ENCODE measurements at places on chromosomes 6 and 20.
A peak's percentile ranks its signal among the peaks of the same experiment; 100 is the strongest.

DNA sequence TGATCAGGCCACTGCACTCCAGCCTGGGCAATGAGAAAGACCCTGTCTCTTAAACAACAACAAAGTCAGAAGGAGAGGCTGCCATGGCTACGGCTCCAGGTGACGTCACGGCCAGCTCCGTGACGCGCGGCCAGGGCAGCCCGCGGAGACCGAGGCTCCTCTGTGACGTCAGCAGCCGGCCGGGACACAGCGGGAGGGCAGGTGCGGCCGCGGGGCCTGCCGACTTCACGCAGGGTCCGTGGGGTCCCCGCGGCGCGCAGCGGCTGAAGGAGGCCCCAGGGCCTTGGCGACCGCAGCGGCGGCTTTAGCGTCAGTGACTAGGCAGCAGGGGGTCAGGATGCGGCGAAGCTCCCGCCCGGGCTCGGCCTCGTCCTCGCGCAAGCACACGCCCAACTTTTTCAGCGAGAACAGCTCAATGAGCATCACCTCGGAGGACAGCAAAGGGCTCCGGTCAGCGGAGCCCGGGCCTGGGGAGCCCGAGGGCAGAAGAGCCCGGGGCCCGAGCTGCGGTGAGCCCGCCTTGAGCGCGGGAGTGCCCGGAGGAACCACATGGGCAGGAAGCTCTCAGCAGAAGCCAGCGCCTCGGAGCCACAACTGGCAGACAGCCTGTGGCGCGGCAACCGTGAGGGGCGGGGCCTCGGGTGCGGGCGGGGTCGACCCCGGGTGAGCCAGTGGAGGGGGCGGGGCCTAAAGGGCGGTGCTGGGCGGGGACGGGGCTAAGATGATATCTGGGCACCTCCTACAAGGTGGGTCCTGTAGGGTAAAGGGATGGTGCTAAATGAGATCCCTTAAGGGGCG lies at the start of gene SPAG4:
TSS of gene SPAG4 (plus strand) at position 163 of the 798 bp plus-strand sequence. CDS start at position 338, 175 bp downstream.
- peak; percentile 99 for DNase-seq

DNA sequence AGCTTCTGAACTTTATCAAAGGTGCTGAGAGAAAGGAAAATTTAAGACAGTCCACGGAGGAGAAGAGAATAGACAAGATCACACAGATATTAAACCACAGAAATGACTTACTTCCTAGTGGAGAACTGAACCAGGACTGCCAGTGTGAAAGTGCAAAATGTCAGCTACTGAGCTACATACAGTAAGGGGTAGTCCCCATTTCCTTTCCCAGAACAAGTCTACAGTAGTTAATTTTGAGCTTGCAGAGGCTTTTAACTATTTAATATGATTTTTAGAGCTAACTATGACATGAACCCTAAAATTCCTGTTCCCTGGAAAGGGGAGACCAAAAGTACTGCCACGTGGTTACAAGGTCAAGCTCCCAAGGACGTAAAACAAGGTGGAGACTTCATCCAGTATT lies 45.1 kb downstream of the CEP85L start:
- no peak for DNase-seq

DNA sequence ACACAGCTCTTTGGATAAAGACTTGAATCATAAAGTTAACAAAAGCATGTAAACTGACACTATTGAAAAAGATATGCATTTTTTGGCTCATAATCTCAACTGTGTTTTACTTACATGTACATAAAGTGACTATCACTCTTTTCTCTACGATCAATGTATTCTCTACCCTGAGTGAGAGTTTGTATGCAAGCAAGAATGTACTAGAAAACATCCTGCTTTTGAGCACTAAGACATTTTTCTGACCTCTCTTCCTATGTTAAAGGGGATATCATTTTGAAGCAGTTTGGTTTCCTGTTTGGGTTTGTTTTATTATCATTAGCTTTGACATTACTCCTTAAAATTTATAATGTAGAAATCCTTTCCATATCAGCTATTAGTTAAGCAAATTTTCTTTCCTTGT lies 910.8 kb downstream of the C6orf118 start:
- DNase-seq = no peak

DNA sequence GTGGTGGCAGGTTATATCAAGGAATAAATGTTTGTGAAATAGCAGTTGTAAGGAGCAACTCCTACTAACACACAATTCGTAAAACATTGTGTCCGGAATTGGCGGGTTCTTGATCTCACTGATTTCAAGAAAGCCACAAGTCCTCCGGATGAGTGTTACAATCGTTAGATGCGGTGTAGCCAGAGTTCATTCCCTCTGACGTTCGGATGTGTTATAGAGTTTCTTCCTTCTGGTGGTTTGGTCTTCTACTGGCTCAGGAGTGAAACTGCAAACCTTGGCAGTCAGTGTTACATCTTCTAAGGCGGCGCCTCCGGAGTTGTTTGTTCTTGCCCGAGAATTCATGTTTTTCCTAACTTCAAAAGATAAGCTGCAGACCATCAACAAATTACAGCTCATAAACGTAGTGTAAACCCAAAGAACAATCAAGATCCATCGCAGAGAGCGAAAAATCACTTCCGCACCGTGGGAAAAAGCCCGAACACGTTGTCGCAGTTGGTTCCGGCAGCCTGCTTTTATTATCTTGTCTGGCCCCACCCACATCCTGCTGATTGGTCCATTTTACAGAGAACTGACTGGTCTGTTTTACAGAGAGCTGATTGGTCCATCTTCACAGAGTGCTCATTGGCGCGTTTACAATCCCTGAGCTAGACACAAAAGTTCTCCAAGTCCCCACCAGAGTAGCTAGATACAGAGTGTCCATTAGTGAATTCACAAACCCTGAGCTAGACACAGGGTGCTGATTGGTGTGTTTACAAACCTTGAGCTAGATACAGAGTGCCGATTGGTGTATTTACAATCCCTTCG lies 58.2 kb downstream of the TRIM27 start:
- peak; percentile 76 for DNase-seq

DNA sequence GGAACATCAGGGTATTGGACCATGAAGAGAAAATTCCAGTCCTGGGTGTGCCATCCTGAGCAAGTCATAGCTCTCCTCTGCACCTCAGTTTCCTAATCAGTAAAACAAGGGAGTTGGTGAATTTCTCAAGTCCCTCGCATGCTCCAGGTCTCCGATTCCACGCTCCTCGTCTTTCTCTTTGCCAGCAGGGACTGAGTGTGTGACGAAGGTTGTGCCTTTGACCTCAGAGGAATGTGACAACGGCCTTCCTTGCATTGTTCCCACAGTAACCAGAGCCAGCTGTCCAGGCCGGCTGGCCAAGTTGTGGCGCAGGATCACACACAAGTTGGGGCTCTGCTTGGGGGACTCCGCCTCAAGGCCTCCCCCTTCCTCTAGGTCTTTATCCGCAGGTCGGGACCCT lies 217.3 kb downstream of the ATXN1 start:
- DNase-seq = no peak

DNA sequence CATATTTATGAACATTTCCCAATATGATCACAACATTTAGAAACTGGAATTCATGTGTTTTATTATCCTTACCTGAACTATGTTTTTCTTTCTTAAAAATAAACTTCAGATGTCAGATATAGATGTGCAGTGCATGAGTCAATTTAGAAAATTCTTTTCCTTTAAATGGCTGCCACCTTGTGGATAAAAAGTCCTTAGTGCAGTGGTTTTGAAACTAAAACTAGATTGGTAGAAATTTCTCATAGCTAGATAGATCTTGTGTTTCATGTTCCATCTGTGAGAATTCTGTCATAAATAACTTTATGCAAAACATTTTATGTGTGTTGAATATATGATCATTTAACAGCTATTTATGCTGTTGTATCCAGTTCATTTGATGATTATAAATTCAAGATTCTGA lies 134.9 kb downstream of the KLHL32 start:
- no peak for DNase-seq

DNA sequence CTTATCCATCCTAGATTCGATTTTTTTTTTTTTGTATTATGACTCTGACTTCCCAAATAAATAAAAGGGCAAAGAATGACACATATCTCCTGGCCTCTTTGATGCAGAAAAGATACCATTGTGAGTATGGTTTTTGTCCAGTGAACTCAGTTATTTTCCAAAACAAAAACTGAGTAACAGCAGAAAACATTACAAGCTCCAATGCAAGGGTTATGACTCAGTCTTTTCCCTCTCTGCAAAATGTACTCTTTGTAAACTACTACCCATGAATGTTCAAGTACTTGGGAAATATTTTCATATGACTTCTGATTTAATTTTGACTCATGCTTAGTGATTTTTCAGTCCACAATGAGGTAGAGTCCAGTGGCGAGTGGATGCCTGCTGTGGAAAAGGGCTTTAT lies 355.3 kb downstream of the RNF144B start:
- DNase-seq = no peak

- no peak for DNase-seq
Observed at GRCh38 chr6:145648149-145648548, 87.2 kb downstream of the EPM2A start.

GRCh38 chr6:10847684-10848083 lies 9.3 kb upstream of the MAK start:
- no peak for DNase-seq

- DNase-seq = no peak
Observed at GRCh38 chr6:14593286-14593685, 475.7 kb downstream of the CD83 start.

- no peak for DNase-seq
Observed at GRCh38 chr6:143699430-143699825, 21.7 kb downstream of the PHACTR2 start.
